ENCODE measurements at places on chromosomes 3 and 15. TPM values are rescaled to one million over a fixed set of nuclear protein-coding genes. Genes with fewer than 3 reads are reported as not detected.

LINGO1 gene
- 0.99 TPM for total RNA-seq

TICRR gene
- total RNA-seq: 1.7 TPM

DPPA2 gene
- total RNA-seq: not detected

ABHD6 gene
- 12.7 TPM for total RNA-seq

ADAMTS9 gene
- total RNA-seq: 36.3 TPM

GOLGA8T gene
- total RNA-seq: 0.29 TPM

FBXW12 gene
- not detected for total RNA-seq

CHST2 gene
- total RNA-seq: 7.7 TPM

- DNase-seq: no peak
- H3K4me3 ChIP-seq: no peak overlapping the region
- no peaks in the 10 kb centered on the region for H3K36me3 ChIP-seq
- no peaks in the 10 kb centered on the region for H3K27me3 ChIP-seq
- no peak overlapping the region for H3K27ac ChIP-seq
These were observed 221.4 kb downstream of the NR1D2 start for GRCh38 chr3:24166515-24166914.

DNA sequence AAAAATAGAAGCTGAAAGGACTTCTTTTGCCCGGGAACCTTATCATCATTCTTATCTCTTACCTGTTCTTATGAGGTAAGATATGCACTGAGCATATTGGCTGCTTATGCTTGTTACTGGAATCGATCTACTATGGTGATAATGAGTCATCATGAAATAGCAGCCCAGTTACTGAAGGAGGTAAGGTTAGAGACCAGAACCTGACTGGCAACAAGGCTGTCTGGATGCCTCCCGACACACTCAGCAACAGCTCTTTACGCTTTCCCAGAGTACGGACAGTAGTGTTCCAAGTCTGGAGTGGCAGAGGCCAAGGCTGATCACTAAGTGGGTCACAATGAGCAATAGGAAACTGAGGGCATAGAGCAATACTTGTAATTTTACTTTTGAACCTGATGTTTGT, 314.1 kb downstream of the NLGN1 start:
- no peak overlapping the region for H3K27ac ChIP-seq
- no peak overlapping the region for H3K4me3 ChIP-seq
- DNase-seq: peak; percentile 43
- no peaks in the 10 kb centered on the region for H3K27me3 ChIP-seq

- no peaks in the 10 kb centered on the region for H3K36me3 ChIP-seq
- H3K4me1 ChIP-seq: peaks cover 39% of the 10 kb centered on the region
- no peak for DNase-seq
These were observed 540 bp downstream of the CCDC80 start for GRCh38 chr3:112640276-112640929.

DNA sequence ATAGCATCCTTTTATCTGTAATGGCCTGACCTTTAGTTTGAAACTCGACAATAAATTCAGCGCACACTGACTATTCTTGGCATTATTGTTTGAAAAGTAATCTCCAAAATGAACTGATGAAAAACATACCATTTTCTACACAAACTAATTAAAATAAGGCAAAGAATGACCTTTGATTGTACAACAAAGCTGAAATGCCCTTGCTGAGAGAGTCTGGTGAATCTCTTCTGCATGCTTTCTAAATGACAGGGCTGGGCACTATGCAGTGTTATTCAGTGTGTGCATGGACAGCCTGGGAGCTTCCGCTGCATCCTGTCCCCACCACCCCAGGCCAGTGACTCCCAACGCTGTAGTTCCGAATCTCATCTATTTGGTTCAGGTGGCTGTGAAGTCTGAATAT, 530.8 kb downstream of the FOXP1 start:
- DNase-seq: no peak
- peaks cover 36% of the 10 kb centered on the region for H3K4me1 ChIP-seq
- H3K27ac ChIP-seq: peak overlapping the region; percentile 26
- H3K27me3 ChIP-seq: no peaks in the 10 kb centered on the region
- no peaks in the 10 kb centered on the region for H3K36me3 ChIP-seq

DNA sequence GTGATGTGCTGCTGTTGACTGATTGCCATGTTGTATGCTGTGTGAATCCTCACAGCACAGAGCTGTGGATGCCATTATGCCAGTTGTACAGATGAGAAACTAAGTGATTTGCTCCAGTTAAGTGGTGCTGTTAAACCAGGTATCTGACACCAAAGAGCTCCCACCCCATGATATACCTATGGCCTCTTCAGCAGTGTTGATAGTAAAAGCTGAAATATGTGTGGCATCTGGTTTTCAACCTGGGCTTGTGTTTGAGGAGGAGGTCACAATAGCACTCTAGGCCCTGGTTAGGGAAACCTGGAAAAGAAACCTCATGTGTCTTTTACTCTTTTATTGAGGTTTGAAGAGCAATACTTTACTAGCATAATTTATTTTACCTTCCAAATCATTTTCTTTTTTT, 21.4 kb downstream of the RAD54L2 start:
- H3K4me3 ChIP-seq: no peak overlapping the region
- H3K27ac ChIP-seq: no peak overlapping the region
- no peaks in the 10 kb centered on the region for H3K4me1 ChIP-seq

DNA sequence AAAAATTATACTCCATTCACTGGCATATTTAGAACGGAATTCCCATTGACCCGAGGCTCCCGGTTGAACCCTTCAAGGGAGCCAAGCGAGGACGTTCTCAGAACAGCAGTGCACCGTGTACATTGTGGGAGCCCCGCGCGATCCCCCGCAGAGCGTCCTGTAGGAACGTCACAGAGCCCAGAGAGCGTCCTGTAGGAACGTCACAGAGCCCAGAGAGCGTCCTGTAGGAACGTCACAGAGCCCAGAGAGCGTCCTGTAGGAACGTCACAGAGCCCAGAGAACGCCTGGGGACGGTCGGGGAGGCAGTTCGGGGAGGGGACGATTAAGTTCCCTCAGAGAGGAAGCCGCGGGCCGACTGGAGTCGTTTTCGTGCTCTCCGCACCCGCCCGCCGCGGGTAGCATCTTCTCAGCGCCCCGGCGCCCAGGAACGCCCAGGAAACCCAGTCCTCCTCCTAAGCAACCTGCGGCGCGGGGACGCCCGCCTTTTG, 506 bp upstream of the ATP1B3 start:
- H3K36me3 ChIP-seq: no peaks in the 10 kb centered on the region
- H3K27me3 ChIP-seq: no peaks in the 10 kb centered on the region
- DNase-seq: peak; percentile 79
- peak overlapping the region; percentile 99 for H3K27ac ChIP-seq
- H3K4me3 ChIP-seq: peak overlapping the region; percentile 92

GRCh38 chr3:97277708-97278107, 463.3 kb downstream of the EPHA6 start:
- no peak overlapping the region for H3K27ac ChIP-seq
- H3K4me1 ChIP-seq: no peaks in the 10 kb centered on the region
- H3K36me3 ChIP-seq: no peaks in the 10 kb centered on the region

GRCh38 chr3:74023395-74023794, 398.7 kb upstream of the PDZRN3 start:
- H3K36me3 ChIP-seq: no peaks in the 10 kb centered on the region
- DNase-seq: no peak
- no peak overlapping the region for H3K27ac ChIP-seq
- H3K27me3 ChIP-seq: no peaks in the 10 kb centered on the region
- no peak overlapping the region for H3K4me3 ChIP-seq
- no peaks in the 10 kb centered on the region for H3K4me1 ChIP-seq

GRCh38 chr3:186109897-186110803, 1.3 kb upstream of the ETV5 start:
- no peaks in the 10 kb centered on the region for H3K36me3 ChIP-seq
- H3K4me3 ChIP-seq: peak overlapping the region; percentile 77

GRCh38 chr3:13146643-13147143, 73.5 kb upstream of the IQSEC1 start:
- no peak overlapping the region for H3K4me3 ChIP-seq
- no peak for DNase-seq
- no peak overlapping the region for H3K27ac ChIP-seq
- peaks cover 8% of the 10 kb centered on the region for H3K4me1 ChIP-seq
- H3K36me3 ChIP-seq: no peaks in the 10 kb centered on the region
- H3K27me3 ChIP-seq: peaks cover 7% of the 10 kb centered on the region

DNA sequence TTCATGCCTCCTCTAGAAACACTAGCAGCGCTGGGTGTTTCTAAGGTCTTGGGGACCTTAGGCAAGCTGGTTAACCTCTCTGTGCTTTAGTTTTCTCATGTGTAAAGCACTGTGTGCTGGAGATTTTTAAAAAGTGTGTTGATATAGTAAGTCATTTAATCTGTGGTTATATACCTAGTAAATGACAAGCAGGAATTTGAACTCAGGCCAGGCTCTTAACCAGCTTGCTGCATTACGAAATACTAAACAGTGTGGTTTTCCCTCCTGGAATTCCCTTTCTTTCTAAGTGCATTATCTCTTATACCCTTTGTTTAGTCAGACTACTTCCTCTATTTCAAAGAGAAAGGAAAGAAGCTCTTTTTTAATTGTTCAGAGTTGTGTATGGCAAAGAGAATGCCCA, 26.5 kb downstream of the NEO1 start:
- DNase-seq: no peak
- no peaks in the 10 kb centered on the region for H3K27me3 ChIP-seq
- H3K27ac ChIP-seq: no peak overlapping the region
- H3K4me3 ChIP-seq: no peak overlapping the region
- no peaks in the 10 kb centered on the region for H3K36me3 ChIP-seq

GRCh38 chr3:171457607-171458061, 2.6 kb downstream of the TNIK start:
- H3K36me3 ChIP-seq: no peaks in the 10 kb centered on the region
- peaks cover 58% of the 10 kb centered on the region for H3K27me3 ChIP-seq
- H3K27ac ChIP-seq: no peak overlapping the region
- H3K4me3 ChIP-seq: peak overlapping the region; percentile 75

GRCh38 chr15:89747708-89748682, 3.1 kb downstream of the MESP1 start:
- H3K36me3 ChIP-seq: no peaks in the 10 kb centered on the region
- H3K4me3 ChIP-seq: no peak overlapping the region
- peaks cover 10% of the 10 kb centered on the region for H3K27me3 ChIP-seq
- H3K27ac ChIP-seq: no peak overlapping the region
- no peak for DNase-seq

DNA sequence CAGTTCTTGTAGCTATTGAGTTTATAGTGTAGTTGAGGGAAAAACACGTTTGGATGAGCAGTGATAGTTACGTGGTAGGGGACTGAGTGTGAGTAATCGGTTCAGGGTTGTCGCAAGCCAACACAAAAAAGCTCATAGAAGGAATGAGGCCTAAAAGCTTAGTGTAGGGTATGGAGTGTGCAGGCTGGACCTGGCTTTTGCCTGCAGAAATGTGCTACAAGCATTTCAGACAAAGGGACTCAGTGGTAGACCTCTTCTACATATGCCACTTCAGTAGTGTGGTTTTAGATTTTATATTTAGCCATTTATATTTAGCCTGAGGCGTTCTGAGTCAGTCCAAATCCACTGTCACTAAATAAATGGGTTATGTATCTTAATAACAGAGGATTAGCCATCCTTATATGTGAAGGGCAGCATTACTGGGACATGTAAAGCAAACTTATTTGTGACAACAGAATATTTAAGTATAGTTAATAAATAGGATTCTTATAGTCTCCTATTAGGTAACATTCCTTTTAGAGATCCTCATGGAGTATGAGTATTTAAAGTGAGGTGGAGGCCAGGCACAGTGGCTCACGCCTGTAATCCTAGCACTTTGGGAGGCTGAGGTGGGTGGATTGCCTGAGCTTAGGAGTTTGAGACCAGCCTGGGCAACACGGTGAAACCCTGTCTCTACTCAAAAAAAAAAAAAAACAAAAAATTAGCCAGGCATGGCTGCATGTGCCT, 21.8 kb downstream of the ATP2C1 start:
- H3K27ac ChIP-seq: no peak overlapping the region
- peaks cover 11% of the 10 kb centered on the region for H3K4me1 ChIP-seq
- no peak overlapping the region for H3K4me3 ChIP-seq
- no peaks in the 10 kb centered on the region for H3K27me3 ChIP-seq
- no peaks in the 10 kb centered on the region for H3K36me3 ChIP-seq
- no peak for DNase-seq

GRCh38 chr15:44735482-44736180, 697 bp upstream of the TRIM69 start:
- DNase-seq: no peak
- H3K27ac ChIP-seq: peak overlapping the region; percentile 59
- no peak overlapping the region for H3K4me3 ChIP-seq
- peaks cover 44% of the 10 kb centered on the region for H3K4me1 ChIP-seq
- H3K27me3 ChIP-seq: no peaks in the 10 kb centered on the region

GRCh38 chr3:142645236-142645793, 49.1 kb downstream of the PLS1 start:
- no peak overlapping the region for H3K4me3 ChIP-seq
- no peak for DNase-seq
- H3K27ac ChIP-seq: no peak overlapping the region
- H3K27me3 ChIP-seq: no peaks in the 10 kb centered on the region
- H3K4me1 ChIP-seq: no peaks in the 10 kb centered on the region

GRCh38 chr3:36906504-36907149, 38.2 kb downstream of the TRANK1 start:
- H3K4me1 ChIP-seq: peaks cover 51% of the 10 kb centered on the region
- H3K36me3 ChIP-seq: no peaks in the 10 kb centered on the region
- H3K4me3 ChIP-seq: no peak overlapping the region
- no peak for DNase-seq

DNA sequence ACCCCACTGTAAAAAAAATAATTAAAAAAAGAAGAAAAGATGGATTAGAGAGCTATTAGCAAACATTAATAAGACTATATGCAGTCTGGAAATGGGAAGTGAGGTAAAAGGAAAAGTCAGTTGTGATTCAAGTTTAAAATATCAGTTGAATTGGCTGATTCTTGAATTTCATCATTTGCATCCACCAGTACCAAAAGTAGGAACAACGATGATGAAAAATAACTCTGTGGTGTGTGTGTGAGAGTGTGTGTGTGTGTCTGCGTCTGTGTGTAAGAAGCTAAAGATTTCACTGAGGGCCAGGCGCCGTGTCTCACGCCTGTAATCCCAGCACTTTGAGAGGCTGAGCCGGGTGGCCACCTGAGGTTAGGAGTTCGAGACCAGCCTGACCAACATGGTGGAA, 56.0 kb upstream of the SLC4A7 start:
- H3K27me3 ChIP-seq: no peaks in the 10 kb centered on the region
- no peak for DNase-seq
- no peaks in the 10 kb centered on the region for H3K36me3 ChIP-seq
- peaks cover 30% of the 10 kb centered on the region for H3K4me1 ChIP-seq
- H3K27ac ChIP-seq: no peak overlapping the region

- H3K4me1 ChIP-seq: peaks cover 13% of the 10 kb centered on the region
- no peaks in the 10 kb centered on the region for H3K27me3 ChIP-seq
- DNase-seq: no peak
These were observed 18.8 kb downstream of the HEMK1 start for GRCh38 chr3:50587806-50588758.

GRCh38 chr3:132870541-132870940, 148.3 kb upstream of the NPHP3 start:
- no peak for DNase-seq
- H3K4me1 ChIP-seq: no peaks in the 10 kb centered on the region
- no peak overlapping the region for H3K27ac ChIP-seq
- H3K36me3 ChIP-seq: no peaks in the 10 kb centered on the region
- H3K4me3 ChIP-seq: no peak overlapping the region
- H3K27me3 ChIP-seq: no peaks in the 10 kb centered on the region

Data from left lung (tissue), 14 donors.